ENCODE measurements at places on chromosomes 3 and 15.
A peak's percentile ranks its signal among the peaks of the same experiment; 100 is the strongest.

- no peak for DNase-seq
Measured at GRCh38 chr15:72289597-72290325, 17.4 kb upstream of the PARP6 start.

GRCh38 chr3:198092276-198092675 is 132.3 kb downstream of the LMLN start:
- no peak for DNase-seq

DNA sequence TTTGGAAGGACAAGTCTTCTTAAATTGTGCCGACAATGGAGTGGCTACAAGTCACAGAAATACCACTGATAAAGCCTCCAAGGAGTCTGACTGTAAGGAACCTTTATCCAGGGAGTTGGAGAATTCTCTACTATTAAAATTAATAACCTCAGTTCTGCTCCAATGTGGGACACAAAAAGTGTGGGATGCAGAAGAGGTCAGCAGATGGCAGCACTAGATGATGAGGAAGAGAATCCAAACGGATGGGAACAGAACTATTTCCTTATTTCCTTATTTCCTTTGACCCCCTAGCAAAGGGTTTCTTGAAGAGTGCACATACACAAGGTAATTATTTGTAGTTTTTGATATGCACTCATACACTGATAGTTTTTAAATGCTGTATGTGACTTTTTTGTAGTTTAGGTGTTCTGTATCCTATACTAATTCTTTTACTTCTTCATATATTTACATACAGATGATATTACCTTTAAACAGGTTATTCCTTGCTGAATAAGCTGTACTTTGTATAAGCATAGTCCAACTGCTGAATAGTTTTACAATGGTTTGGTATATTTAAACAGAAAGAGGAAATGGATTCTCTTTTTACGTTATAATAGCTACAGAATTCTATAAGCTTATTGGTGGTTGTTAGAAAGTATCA is 25.6 kb upstream of the NLGN1 start:
- no peak for DNase-seq

- no peak for DNase-seq
Measured at GRCh38 chr15:81338170-81339007, 14.4 kb upstream of the STARD5 start.

DNA sequence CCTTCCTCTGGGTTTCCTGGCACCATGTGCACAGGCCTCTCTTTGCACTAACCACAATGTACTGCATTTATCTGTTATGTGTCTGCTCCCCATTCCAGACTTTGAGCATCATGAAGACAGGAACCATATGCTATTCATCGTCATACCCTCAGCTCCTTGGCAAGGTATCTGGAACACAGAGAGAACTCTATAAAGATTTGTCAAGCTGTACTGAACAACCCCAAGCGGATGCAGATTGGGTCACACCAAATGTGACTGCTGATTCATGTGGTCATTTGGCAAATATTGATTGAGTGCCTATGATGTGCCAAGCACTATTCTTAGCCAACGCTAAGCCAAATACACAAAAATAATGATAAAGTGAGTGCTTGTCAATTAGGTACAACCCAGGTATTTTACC is 7.5 kb upstream of the MEGF11 start:
- no peak for DNase-seq

DNA sequence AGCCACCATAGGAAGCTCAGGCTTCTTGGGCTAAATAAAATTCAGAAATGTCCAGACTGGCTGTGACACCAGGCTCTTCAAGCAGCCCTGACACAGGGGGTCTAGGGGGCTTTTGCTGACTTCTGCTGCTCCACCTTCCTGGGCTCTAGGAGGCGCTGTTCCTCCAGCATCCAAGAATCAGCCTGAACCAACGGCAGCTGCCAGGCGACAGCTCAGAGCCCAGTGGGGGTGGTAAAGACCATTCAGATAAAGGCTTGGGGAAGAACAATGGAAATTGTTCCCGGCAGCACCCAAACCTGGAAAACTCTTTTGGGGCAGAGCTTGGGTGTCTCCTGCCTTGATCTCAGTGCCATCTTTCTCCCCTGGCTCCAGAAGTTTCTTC is 21.6 kb upstream of the PSTPIP1 start:
- peak; percentile 81 for DNase-seq

DNA sequence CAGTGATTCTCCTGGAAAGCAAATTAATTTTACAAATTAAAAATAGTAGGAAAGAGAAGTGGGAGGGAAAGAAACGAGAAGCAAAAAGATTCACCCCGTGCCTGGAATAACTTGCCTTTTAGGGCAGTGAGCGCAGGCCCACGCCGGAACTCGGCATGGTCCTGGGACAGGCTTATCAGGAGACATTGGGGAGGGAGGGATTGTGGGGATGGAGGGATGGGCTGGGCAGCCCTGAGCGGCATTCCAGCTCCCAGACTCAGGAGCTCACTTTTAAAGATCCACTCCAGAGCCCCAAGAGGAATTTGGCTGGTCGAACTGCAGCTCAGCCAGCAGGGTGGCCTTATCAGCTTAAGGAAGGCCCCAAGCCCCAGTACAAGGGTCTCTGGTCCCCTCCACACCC is 117.9 kb downstream of the ADCY5 start:
- no peak for DNase-seq

- no peak for DNase-seq
Measured at GRCh38 chr15:97984157-97984556, 23.7 kb downstream of the ARRDC4 start.

GRCh38 chr15:59968314-59968713 is 35.8 kb upstream of the FOXB1 start:
- no peak for DNase-seq

- DNase-seq = no peak
Measured at GRCh38 chr3:18745472-18745871, 320.3 kb upstream of the SATB1 start.

- no peak for DNase-seq
Measured at GRCh38 chr3:1552831-1553230, 460.0 kb downstream of the CNTN6 start.

DNA sequence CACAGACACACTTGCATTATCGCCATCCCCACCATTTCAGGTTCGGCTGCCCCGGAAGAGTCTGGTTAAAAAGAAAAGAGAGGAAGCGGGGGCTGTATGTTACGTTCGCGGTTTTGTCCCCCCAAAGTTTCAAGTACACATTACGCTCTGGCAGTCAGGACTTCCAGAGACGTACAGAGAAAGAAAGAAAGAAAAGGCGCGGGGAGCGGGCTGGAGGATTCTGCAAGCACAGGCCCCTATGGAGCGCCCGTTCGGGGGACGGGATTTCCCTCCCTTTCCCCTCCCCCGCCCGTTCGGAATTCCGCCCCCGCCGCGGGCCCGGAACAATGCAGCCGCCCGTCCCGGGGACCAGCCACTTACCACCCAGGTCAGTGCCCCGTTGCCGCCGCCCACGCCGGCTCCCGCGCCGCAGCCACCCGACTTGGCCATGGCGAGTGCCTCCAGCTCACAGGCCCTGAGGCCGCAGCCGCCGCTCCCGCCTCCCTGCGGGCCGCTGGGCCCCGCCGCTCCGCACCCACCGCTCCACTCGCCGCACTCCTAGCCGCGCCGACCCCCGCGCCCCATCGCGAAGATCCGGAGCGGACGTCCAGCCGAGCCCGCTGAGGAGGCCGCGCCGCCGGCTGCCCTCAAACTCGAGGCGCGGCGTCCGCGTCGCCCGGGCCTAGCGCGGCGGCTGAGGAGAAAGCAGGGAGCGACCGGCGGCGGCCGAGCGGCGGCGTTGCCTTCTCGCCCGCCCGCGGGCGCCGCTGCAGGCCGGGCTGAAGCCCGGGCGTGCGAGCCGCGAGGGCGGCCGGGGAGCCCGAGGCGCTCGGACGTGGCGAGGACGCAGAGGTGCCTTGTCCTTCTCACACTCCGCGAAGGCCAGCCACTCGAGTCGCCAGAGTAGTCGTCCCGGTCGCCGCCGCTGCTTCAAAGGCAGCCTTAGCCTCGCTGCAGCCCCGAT is 567 bp downstream of the TOP2B start:
- DNase-seq = peak; percentile 72

- no peak for DNase-seq
Measured at GRCh38 chr3:70564552-70564951, 252.1 kb upstream of the MDFIC2 start.

- DNase-seq = peak; percentile 73
Measured at GRCh38 chr3:42539871-42540714, 37.6 kb downstream of the VIPR1 start.

DNA sequence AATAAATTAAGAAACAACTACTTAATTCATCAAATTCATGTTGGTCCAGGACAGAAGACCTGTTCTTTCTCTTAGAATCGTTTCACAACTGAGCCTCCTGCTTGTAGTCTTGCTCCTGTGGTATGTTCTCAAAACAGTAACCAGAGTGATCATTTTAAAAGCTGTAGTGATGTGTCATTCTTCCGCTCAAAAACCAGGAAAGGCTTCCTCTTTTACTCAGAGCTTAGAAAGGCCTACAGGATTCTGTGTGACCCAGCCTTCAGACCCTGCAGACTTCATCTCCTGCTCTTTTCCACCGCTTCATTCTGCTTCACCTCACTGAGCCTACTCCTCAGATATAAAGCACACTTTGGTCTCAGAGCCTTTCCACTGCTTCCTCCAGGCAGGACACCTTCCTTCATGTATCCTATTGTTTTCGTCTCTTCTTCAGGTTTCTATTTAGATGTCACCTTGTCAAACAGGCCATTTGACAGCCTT is 22.7 kb downstream of the ST6GAL1 start:
- DNase-seq = peak; percentile 56

DNA sequence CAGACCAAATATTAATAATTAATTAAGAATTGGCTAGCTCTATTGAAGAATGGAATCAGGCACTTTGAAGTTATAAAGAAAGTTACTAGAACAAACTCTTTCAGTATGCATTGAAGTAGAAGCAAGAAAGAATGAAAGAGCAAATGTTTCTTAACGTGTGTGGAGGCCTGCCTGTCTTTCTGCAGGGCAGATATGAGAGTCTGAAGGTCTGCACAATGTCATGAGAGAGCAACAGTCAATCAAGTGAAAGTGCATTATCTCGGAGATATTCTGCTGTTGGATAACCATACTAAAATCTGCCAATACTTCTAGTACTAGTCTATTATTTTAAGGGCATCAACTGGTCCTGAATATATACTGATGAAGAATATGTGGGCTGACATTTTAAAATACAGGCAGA is 1270.8 kb downstream of the ZPLD1 start:
- no peak for DNase-seq

GRCh38 chr3:127674790-127675189 is 2.0 kb downstream of the ABTB1 start:
- DNase-seq = no peak

DNA sequence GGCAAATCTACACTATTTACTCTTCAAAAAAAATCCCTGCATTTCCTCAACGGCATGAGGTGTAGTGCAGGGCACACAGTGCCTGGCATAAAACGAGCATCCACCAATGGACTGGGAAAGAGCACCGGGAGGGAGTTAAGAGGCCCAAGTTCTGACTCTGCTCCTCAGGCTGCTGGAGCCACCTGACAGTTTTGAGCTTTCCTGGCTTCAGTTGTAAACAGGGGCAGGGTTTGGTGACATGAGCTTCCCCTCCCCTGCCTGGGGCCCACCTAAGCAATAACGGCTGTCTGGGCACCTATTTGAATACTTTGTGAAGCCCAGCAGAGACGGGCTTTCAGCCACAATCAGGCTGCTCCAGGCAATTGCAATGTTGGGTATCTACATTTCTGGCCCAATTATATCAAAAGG is 16.4 kb downstream of the CA12 start:
- no peak for DNase-seq

GRCh38 chr3:188052169-188053035 is 101.6 kb upstream of the LPP start:
- DNase-seq = no peak

DNA sequence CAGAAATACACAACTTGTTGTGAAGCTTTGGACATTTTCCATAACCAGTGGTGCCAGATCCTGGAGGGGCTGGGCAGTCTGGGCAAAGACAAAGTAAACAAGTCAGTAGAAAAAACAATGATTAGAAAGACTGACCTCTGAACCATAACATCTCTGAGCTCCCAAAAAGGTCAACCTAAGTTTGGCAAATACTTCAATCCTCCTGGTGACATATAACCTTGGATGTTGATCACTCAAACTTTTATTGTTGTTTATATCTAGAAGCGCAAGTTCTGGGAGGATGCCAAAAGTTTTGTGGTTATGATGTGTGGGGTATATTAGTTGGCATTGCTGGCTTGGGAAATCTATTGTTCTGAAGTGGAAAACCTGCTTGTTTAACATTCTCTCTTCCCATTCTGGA is 257.7 kb downstream of the DIPK2A start:
- DNase-seq = no peak

- no peak for DNase-seq
Measured at GRCh38 chr3:49157289-49157688, 8.8 kb downstream of the CCDC71 start.

- DNase-seq = no peak
Measured at GRCh38 chr3:169007145-169007544, 656.4 kb downstream of the MECOM start.

GRCh38 chr15:38134252-38134651 is 118.4 kb upstream of the SPRED1 start:
- no peak for DNase-seq

DNA sequence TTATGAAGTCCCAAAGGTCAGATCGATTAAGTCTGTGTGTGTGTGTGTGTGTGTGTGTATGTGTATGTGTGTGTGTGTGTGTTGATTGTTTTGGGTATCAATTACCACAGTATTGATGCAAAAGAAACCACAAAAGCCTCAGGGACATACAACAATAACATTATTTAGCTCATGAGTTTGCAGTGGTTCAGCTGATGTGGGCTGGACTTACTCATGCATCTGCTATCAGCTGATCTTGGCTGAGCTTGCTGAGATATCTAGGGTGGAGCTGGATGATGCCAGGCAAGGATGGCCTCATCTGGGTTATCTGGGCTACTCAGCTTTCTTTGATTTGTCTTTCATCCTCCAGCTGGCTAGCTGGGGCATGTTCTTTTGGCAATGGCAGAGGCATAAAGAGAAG is 82.4 kb upstream of the PRR23C start:
- no peak for DNase-seq

GRCh38 chr3:40753951-40754350 is 229.2 kb downstream of the ZNF621 start:
- DNase-seq = no peak

- no peak for DNase-seq
Measured at GRCh38 chr15:66163553-66163952, 90.0 kb downstream of the MEGF11 start.

GRCh38 chr3:23106666-23107065 is 96.5 kb upstream of the UBE2E2 start:
- no peak for DNase-seq

DNA sequence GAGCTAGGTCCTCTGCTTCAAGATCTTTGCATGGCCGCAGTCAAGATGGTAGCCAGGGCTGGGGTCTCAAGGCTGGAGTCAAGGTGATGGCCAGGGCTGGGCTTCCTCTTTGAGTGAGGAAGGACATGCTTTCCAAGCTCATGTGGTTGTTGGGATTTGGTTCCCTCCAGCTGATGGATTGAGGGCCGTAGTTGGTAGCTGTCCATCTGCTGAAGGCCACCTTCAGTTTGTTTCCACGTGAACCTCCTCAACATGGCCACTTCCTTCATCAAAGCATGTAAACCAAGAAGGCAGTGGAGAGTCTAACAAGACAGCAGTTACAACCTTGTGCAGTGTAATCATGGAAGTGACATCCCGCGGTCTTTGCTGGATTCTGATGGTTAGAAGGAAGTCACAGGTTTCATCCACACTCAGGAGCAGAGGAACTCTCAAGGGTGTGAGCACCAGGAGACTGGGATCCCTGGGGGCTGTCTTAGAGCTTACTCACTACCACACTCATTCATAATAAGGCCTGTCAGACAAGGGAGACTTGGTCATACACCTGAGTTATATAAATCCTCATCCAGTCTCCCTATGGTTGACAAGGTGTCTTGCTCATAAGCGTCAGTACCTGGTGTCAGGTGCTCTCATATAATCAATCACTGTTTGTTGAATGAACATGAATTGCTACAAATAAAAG is 42.1 kb downstream of the ABHD5 start:
- no peak for DNase-seq

- no peak for DNase-seq
Measured at GRCh38 chr3:24254649-24255048, 240.0 kb downstream of the THRB start.
